Fibroblast of pulmonary artery (primary cell): ENCODE measurements at places on chromosomes 12 and 14.

DNA sequence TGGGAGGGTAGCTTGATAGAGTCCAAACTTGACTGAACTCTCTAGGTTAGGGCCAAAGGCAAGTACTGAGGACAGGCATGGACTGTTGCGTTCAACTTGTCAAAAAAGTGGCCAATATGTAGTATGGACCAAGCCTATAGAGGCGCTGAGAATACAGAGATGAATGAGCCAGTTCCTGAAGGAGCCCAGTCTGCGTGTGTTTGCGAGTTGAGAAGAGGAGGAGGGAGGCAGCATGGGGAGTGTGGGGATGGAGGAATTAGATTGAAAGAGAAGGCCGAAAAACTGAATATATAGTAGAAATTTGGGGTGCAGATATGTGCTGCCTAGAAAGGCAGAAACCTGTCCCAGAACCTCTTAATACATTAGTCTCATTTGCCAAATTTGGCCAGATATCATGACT lies 412.4 kb downstream of the PCNX1 start:
- DNase-seq = peak; percentile 48

DNA sequence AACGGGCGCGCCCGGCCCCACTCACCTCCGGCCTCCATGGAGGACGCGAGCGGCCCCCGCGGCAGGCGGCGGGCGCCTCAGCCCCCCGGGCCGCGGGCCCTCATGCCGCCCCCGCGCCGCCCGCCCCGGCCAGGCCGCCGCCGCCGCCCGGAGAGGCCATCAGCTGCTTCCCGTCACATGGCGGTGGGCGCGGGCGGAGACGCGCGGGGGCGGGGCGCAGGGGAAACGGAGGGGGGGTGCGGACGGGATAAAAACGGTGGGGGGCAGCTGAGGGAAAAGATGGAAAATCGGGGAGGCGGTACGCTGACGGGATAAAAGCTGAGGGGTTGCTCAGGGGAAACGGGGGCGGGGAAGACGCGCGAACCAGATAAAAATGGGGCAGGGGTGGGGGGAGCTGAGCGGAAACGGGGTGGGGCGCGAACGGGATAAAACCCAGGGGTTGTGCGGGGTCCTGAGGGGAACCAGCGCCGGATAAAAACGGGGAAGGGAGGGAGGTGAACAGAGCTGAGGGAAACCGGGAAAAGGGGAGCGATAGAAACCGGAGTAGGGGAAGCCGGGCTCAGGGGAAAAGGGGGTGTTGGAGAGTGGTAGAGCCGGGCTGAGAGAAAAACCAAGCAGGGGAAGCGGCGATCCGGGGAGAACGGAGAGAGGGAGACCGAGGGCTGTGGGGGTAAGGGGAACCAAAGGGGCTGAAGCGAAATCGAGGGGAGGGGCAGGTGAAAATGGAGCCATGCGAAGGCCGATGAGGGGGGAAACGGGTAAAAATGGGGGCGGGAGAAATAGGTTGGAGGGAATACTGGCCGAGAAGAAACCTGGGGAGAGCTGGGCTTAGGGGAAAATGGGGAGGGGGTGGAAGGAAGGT lies at the start of gene WSB2:
TSS of gene WSB2 (minus strand) at position 169 of the 862 bp plus-strand sequence. CDS start at position 38, 131 bp downstream.
- DNase-seq = peak; percentile 65

DNA sequence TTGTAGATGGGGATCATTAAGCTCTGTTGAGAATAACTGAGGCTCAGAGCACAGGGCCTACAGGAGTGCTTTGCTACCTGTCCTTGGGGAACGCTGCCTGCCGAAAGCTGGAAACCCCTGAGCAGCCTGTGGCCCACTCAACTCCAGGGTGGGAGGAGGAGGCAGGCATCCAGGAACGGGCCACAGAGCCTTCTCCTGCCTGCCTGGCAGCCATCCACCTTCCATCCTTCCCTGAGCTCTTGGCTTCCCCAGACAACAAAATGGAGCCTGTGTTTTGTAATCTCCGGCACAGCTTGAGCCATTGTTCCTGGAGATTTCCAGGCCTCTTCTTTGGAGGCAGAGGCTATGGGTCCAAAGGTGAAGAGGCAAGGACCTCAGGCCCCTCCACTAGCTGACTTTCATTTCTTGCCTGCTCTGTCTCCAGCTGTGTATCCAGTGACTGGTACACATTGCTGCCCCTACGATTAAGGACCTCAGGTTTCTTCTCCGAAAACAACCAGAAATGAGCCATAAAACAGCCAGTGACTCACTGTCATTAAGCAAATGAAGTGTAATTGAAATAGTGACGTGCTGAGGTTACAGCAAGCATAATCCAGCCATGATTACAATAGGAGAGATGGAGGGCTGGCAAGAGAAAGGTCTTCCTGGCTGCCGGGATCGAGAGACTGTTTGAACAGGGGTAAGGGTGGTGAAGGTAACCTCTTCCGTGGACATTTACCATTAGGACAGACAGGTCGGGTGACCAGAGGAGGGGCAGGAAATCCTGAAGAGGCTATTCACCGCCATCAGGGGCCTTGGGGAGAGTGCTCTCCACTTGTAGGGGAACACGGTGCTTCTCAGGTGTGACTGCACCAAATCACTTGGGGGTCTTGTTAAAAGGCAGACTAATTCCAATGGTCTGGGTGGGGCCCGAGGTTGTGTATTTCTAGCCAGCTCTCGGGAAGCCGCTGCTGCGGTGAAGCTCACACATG lies 56.3 kb upstream of the KCNA5 start:
- DNase-seq = no peak

DNA sequence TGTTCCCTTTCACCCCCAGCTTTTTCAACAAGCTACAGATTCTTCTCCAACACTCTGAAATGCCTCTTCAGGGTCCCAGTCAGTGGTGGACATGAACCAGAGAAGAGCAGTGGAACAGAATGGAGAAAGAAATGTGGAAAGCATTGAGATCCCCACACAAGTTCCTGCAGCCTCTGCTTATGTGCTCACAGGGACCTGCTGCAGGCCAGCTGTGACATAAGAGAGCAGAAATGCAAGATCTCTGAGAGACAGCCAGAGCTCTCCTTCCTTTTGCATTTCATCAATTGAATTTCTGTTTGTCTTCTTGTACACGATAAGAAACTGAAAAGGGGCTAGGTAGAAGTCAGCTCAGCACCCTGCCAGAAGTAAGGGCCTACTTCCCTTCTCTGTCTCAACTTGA lies 6.2 kb downstream of the MDM1 start:
- DNase-seq = no peak

- DNase-seq = peak; percentile 46
Measured at GRCh38 chr14:67485501-67486095, 2.9 kb downstream of the TMEM229B start.

- no peak for DNase-seq
Measured at GRCh38 chr14:81007131-81007530, 51.7 kb downstream of the TSHR start.

DNA sequence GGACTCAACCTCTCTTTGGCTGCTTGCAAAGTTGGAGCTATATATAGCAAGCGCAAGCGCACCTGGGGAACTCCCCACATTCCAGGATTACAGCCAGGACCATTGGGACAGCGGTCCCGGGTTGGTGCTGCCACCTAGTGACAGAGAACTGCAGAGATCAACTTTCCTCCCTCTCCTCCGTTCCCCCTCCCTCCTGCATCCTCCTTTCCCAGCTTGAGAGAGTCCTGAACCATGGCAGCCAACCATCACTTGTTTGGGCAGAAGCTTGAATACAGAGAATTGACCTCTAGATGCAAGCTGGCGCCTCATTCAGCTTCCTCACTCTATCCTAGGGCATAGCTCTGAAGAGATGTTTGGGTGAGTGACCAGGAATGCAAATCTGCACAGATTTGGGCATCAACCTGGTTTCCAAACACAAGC lies 17.4 kb upstream of the FLVCR2 start:
- DNase-seq = peak; percentile 88

GRCh38 chr14:63654346-63654745 lies 12.7 kb upstream of the WDR89 start:
- no peak for DNase-seq

- DNase-seq = no peak
Measured at GRCh38 chr12:67876305-67876915, 112.8 kb upstream of the IFNG-AS1 start.

DNA sequence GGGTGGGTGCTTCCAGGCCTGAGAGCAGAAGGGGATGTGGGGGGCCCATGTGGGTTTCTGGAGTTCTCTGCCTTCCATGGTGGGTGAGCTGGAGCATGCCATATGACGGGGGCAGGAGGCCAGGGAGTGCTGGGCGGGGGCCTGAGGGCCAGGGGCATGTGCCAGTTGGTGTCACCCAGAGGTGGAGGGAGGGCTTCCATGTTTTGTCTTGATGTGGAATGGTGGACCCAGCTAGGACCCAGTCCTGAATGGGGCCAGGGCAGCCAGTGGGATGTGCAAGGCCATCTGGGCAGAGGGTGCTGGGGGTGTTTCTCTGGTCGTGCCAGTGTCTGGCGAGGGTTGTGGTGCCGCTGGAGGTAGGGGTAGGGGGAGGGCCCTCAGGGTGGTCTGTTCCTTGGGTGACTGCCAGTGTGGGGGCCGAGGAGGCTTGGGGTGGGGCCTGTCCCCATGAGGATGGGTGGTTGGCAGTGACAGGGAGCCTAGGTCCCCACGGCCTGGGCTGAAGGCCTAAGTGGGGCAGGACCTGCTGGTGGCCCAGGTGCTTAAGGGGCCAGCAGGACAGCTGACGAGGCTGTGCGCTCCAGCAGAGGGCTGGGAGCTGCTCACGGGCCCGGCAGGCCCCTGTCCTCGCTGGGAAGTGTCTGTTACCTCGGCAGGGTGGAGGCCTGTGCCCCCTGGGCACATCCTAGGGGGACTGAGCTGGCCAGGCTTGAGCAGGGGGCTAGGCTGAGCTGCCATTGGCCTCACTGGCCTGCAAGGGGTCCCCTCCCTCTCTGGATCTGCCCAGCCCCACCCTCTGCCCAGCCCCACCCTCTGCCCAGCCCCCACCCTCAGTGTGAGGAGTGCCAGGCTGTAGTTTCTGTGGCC lies 26.8 kb downstream of the CEP170B start:
- DNase-seq = no peak

- DNase-seq = no peak
Measured at GRCh38 chr14:62952226-62952625, 93.0 kb downstream of the KCNH5 start.

DNA sequence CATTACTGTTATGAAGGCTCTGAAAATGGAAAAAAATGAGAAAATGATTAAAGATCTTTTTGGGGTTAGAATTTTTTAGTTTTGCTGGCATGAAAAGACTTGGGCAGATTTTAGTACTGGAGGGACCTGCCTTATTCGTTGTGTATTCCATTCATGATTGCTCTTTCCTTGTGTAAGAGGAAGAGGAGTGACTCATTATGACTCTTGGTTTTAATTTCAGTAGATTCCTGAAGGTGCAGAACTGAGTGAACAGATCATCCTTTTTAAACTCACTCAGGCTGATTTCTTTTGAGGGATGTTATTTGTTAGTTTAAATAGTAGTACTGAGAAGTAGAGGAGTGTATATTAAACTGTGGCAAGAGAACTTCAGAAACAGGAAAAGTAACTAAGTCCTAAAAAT lies 41.6 kb downstream of the AKAP6 start:
- peak; percentile 67 for DNase-seq

- DNase-seq = no peak
Measured at GRCh38 chr14:29453045-29453444, 474.6 kb downstream of the PRKD1 start.

- peak; percentile 35 for DNase-seq
Measured at GRCh38 chr12:102740141-102740955, 176.7 kb downstream of the PAH start.

DNA sequence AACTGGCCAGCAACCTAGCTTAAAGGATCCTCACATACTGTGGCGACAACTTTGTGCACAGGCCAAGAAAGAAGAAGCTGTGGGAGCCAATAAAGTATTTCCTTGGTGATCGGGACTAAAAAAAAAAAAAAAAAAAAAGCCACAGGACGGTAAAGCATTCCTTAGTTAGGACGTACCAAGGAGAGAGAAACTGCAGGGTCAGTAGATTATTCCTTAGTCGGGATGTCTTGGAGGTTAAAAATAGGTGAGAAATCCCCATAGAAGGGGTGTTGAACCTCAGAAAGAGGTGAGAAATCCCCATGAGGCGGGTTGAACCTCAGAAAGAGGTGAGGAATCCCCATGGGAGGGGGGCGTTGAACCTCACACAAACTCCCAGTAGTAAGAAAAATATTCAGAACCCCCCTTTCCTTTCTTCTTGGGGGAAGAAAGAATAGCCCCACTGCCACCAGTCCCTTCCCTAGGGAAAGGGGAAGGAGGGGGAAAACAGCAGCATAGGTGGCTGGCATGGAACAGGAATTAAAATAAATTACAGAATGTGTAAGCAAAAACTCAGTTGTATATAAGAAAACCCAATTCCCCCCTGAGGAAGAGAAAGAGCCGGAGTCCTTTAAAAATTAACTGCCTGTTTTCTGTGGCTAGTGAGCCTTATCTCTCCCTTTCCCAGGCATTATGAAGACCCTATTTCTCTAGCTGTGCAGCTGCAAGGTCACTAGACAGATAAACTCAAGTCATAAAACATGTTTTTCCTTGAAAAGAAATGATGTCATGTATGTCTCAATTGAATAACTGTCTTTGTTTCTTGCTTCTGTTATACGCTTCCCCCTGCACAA lies 26.8 kb downstream of the KLRK1 start:
- DNase-seq = peak; percentile 23

DNA sequence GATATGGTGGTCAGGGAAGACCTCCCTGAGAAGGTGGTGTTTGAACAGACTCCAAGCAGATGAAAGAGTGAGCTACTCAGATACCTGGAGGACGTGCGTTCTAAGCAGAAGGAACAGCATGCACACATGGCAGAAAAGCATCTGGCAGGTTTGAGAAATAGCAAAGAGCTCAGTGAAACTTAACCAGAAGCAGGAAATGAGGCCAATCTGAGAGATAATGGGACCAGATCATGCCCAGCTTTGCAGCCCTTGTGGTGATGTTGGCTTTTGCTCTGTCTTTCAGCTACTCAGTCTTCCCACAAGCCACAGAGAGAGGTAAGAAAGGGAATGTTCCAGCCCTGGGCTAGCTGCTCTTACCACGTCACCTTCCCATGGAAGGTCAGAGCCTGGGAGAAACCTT lies 176.3 kb upstream of the GSC start:
- no peak for DNase-seq

DNA sequence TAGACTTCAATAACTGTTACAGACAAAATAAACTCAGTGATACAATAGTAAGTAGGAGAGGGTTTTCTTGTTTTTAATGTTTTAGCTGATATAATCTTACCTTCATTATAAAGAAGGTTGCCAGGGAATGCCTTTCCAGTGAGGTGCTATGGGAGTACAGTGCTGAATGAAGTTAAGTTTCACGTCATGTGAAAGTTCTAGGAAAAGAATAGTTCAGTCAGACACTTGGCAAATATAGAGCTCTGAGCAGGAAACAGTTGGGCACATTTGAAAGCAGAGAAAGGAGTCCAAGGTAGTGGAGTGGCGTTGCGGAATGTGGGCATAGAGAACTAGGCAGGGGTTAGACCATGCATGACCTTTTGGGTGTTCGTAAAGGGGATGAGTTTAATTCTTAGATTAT lies 88.6 kb upstream of the DCN start:
- DNase-seq = peak; percentile 29
